Myocyte (in vitro differentiated cells): ENCODE measurements at places on chromosomes 13 and 19.

DNA sequence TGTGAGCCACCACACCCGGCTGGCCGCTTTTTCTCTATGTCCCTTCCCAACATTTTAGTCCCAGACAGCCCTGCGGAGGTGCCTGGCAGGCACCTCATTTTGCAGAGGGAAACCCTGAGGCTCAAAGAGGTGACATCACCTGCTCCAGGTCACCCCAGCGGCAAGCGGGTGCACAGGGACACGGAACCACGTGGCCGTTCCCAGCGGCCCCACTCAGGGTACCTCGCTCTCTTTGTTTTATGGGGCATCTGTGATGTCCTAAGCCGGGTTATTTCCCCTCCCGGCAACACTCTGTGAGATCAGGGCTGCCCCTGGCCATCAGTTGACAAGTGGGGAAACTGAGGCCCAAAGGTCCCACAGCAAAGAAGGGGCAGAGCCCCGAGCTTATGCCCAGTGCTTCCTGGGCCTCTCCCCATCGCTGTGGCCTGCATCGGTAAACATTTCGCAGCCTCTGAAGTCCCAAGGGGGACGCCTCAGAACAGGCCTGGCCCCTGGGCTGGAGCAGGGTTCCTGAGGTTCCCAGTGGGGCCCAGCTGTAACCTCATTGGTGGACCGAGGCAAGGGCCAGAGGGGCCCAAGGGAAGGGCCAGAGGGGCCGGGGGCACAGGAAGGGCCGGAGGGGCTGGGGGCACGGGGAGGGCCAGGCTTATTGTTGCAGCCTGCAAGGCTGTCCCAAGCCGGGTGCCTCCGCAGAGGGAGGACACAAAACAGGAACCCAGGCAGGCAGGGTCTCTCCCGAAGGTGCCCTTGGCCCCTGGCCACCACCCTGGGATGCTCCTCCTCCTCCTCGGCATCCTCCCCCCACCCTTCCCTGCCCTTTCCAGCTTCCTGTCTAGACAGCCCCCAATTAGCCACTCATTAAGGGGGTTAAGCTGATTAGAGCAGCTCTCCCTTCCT is 39.0 kb downstream of the SMIM24 start:
- DNase-seq = no peak

GRCh38 chr13:44434766-44435141 is 61.1 kb downstream of the SERP2 start:
- no peak for DNase-seq

DNA sequence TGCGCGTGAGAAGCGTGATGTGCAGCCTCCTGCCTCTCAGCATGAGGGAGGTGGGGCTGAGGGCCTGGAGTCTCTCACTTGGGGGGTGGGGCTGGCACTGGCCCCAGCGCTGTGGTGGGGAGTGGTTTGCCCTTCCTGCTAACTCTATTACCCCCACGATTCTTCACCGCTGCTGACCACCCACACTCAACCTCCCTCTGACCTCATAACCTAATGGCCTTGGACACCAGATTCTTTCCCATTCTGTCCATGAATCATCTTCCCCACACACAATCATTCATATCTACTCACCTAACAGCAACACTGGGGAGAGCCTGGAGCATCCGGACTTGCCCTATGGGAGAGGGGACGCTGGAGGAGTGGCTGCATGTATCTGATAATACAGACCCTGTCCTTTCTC is 8.7 kb downstream of the CD177 start:
- no peak for DNase-seq

GRCh38 chr13:83829810-83830209 is 52.5 kb downstream of the SLITRK1 start:
- no peak for DNase-seq

GRCh38 chr13:107900775-107901174 is 314.6 kb downstream of the LIG4 start:
- DNase-seq = no peak

DNA sequence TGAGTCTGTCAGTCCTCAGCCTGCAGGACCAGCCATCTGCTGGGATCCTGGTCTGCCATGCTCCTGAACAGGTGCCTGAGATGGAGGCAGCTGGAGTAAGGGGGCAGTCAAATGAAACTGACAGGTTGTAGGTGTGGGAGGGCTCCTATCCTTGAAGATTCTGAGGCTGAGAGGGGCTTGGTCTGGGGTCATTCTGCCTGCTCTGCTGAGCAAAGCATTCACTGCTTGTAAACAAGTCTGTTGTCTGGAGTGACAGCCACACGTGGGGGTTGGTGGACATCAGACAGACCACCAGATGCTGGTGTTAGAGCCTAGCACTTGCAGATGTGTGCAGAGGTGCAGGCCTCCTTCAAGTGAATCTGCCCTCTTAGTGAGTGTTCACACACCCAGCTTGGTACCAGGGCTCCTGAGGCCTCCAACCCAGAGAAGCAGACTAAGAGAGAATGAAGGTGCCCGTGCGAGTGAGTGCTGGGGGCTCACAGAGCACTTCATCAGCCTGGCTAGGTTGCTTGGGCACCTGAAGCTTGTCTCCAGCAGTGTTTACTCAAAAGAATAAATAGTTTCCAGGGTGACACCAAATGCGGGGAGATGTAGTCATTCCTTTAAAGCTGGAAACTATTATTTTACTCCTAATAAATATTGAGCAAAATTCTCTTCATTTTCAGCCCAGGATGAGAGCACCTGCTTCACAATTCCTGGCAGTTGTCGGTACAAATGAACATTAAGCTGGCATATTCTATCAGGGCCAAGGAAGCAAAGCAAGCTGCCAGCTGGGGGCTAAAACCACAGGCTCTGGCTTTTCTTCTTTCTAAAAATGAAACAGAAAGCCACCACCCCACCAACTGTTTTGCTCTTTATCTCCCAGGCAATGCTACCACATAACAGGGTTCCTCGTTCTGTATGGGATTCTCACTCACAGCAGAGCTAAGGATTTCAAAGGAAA is 82.3 kb downstream of the RNASEH2B start:
- DNase-seq = peak; percentile 75

- no peak for DNase-seq
Measured at GRCh38 chr13:104625201-104625600, 1559.0 kb upstream of the SLC10A2 start.

DNA sequence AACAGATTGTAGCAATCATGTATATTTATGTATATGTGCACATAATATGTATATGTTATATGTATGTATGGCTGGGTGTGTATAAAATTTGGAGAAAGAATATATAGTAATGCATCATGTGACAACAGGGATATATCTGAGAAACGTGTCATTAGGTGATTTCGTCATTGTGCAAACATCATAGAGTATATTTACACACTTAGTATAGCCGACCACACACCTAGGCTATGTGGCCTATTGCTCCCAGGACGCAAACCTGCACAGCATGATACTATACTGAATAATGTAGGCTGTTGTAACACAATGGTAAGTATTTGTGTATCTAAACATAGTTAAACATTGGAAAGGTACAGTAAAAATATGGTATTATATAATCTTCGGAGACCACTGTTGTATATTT is 43.8 kb downstream of the ESD start:
- no peak for DNase-seq

DNA sequence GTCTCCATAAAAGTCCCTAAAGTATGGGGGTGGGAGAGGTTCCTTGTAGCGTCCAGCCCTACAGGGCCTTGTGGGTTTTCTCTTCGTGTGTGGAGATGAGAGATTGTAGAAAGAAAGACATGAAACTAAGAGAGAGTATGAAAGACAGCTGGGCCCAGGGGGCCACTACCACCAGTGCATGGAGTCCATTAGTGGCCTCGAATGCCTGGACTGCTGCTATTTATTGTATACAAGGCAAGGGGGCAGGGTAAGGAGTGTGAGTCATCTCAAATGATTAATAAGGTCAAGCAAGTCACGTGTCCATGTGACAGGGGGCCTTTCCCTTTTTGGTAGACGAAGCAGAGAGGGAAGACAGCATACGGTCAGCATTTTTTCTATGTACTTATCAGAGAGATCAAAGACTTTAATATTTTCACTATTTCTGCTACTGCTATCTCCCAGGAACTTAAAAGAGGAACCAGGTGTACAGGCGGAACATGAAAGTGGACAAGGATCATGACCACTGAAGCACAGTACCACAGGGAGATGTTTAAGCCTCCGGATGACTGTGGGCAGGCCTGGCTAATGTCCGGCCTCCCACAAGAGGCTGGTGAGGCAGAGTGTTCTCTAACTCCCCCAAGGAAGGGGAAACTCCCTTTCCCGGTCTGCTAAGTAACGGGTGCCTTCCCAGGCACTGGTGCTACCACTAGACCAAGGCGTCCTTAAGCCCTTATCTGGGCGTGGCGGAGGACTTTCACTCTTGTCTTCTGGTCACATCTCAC is 25.5 kb downstream of the FGF21 start:
- peak; percentile 33 for DNase-seq

- DNase-seq = peak; percentile 36
Measured at GRCh38 chr19:3224346-3225168, at the start of gene CELF5. CELF5 (plus strand) TSS chr19:3224661; CDS start chr19:3224740, 79 bp downstream.

DNA sequence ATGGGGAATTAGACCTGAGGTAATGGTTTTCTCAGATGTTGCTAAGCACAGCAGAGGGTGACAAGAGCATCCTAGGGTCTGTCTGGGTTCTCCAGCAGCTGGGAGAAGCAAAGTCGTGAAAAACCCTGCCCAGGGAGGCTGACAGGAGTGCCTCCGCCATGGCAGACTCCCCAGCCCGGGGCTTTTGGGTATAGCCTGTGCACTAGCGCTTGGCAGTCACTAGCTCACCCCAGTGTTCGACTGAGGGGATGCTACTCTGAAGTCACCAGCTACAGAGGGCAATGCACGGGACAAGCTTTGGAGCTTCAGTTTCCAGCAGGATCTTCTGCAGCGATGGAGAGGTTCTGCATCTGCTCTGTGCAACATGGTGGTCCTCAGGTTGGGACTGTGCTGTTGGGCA is 87.5 kb downstream of the ING1 start:
- no peak for DNase-seq

GRCh38 chr13:60433505-60433904 is 36.5 kb downstream of the TDRD3 start:
- DNase-seq = no peak

GRCh38 chr19:32878988-32879387 is 9.4 kb upstream of the SLC7A9 start:
- no peak for DNase-seq

DNA sequence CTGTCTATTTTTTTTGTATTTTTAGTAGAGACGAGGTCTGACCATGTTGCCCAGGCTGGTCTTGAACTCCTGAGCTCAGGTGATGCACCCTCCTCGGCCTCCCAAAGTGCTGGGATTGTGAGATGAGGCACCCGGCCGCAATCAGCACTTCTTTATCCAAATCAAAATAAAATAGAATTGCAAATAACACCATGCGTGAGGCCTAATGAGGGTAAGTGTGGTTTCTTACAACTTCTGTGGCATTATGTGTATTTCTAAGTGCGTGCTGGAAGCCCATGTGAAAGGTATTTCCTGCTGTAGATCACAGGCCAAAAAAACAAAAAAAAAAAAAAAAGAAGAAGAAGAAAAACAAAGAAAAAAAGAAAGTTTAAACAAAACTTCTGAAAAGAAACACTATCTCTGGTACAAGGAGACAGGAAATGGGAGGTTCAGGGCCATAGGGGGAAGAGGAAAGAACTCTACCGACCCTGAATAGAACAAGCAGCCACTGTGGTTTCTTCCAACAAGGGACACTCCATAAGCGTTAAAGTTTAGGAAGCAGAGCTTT is 3.0 kb upstream of the GRAMD1A start:
- no peak for DNase-seq

- no peak for DNase-seq
Measured at GRCh38 chr19:55383279-55384130, 587 bp downstream of the TMEM238 start.

DNA sequence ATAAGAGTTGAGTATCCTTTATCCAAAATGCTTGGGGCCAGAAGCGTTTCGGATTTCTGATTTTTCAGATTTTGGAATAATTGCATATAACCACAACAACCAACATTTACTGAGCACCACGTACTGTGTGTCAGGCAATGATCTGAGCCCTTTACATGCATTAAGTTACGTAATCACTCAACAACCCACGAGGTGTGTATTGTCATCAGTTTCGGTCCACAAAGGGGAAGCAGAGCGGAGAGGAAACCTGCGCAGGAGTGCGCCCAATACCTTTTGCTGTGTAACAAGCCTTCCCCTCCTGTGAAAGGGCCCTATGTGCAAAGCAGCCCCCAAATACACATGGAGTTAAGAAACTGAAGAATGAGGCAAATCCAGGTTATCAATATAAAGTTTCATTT is 20.7 kb upstream of the NLRP12 start:
- no peak for DNase-seq

GRCh38 chr13:77298426-77298825 is 28.5 kb downstream of the MYCBP2 start:
- no peak for DNase-seq

GRCh38 chr19:18283338-18283737 is 1.9 kb upstream of the JUND start:
- DNase-seq = no peak

- no peak for DNase-seq
Measured at GRCh38 chr19:9250630-9251029, at the start of gene OR7E24. OR7E24 (plus strand) TSS chr19:9250930; CDS start chr19:9251044, 114 bp downstream.

- DNase-seq = no peak
Measured at GRCh38 chr19:38695317-38695683, 47.9 kb downstream of the ACTN4 start.

- no peak for DNase-seq
Measured at GRCh38 chr13:94586371-94586770, 9.6 kb downstream of the TGDS start.

GRCh38 chr13:22736084-22736767 is 444.6 kb upstream of the SGCG start:
- DNase-seq = no peak

- peak; percentile 90 for DNase-seq
Measured at GRCh38 chr13:100887729-100888151, 213.1 kb upstream of the TMTC4 start.

- no peak for DNase-seq
Measured at GRCh38 chr13:83286737-83287136, 595.5 kb downstream of the SLITRK1 start.

DNA sequence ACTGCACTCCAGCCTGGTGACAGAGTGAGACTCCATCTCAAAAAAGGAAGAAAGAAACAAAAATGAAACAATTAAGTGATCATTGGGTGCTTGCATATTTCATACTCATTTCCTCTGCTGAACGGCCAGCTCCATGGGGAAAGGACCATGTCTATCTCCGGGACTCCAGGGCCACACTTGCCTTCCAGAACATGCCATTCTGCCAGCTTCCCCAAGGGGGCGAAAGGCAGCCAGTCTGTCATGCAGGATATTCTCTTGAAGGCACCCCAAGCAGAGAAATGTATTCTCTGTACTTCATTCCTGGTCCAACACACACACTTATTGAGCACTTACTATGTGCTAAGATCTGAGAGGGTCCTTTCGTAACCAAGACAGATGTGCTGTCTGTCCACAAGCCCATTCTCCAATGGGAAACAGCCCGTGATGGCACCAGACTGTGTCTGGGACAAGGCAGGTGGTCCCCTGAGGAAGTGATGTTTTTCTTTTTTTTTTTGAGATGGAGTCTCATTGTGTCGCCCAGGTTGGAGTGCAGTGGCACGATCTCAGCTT is 10.2 kb upstream of the CARM1 start:
- peak; percentile 34 for DNase-seq

GRCh38 chr13:105200181-105200580 is 1335.3 kb downstream of the EFNB2 start:
- no peak for DNase-seq

- no peak for DNase-seq
Measured at GRCh38 chr13:28630869-28631268, 28.1 kb upstream of the POMP start.
